ENCODE measurements at places on chromosomes 5 and 9. TPM values are rescaled to one million over a fixed set of nuclear protein-coding genes. Genes with fewer than 3 reads are reported as not detected.

TLE1 gene
- 159 TPM for total RNA-seq

AQP7 gene
- total RNA-seq, result 10.7 TPM

TMEM215 gene
- not detected for total RNA-seq

SPINK13 gene
- not detected for total RNA-seq

DNA sequence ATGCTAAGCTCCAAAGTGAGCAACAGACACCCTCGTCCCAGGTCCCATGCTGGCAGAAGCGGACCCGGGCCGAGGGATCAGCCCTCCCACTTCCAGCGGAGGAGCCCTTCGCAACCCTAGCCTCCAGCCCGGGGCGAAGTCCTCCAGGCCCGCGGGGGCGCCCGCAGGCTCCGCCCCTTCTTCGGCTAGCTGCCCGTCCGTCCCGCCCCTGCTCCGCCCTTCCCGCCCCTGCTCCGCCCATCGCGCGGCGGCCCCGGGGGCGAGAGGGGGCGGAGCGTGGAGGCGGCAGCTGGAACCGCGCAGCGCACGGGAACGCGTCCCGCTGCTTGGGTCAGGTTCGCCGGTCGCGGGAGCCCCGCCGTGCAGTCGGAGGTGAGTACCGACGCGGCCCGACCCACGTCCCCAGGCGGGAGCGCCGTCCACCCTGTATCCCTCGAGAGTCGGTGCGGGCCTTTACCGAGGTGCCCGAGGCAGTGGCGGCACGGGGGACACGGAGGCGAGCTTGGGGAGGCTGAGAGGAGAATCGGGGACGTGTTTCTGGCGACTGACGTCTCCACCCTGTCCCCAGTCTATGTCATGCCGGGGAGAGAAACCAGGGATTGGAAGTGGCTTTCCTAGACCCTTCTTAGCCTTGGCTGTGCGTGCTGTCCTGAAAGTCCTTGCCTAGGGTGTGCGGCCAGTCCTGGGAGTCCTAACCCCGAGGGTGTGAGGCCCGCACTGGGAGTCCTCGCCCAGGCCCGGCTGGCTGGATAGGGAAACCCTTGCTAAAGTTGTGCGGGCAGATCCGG, at the start of gene ACO1:
TSS of gene ACO1 (plus strand) at position 280 of the 788 bp plus-strand sequence. CDS start 20,864 bp downstream, outside the sequence.
- peak within 1 kb of the TSS; percentile 94 for H3K4me3 ChIP-seq
- peaks cover 24% of the 10 kb centered on the region for H3K4me1 ChIP-seq
- no peaks in the 10 kb centered on the region for H3K27me3 ChIP-seq
- H3K36me3 ChIP-seq, result no peaks in the 10 kb centered on the region
- peak; percentile 86 for DNase-seq

GRCh38 chr9:6000955-6001354, 14.5 kb downstream of the RANBP6 start:
- H3K36me3 ChIP-seq, result no peaks in the 10 kb centered on the region
- H3K27me3 ChIP-seq, result no peaks in the 10 kb centered on the region
- no peak for DNase-seq
- no peak overlapping the region for H3K27ac ChIP-seq

DNA sequence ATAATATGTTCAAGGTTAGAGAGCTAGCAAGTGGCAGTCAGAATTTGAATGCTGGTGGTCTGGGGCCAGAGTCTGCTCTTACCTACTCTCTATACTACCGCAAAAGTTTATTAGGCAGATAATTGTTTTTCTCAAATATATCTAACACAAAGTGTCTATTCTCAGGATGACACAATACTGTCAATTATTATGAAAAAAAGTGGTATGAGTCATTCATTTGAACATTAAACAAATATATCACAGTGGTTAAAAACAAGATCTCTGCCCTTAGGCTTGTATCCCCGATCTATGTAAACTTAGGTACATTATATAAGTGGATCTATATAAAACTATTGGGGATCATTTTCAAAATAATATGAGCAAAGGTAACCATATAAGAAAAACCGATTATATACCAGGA, 354.9 kb downstream of the CETN3 start:
- H3K27ac ChIP-seq, result no peak overlapping the region
- no peak overlapping the region for H3K4me3 ChIP-seq
- DNase-seq, result no peak

GRCh38 chr5:16572289-16573015, 44.3 kb downstream of the RETREG1 start:
- H3K27me3 ChIP-seq, result no peaks in the 10 kb centered on the region
- peak; percentile 10 for DNase-seq
- H3K36me3 ChIP-seq, result no peaks in the 10 kb centered on the region
- no peak overlapping the region for H3K4me3 ChIP-seq
- peak overlapping the region; percentile 32 for H3K27ac ChIP-seq
- H3K4me1 ChIP-seq, result peaks cover 15% of the 10 kb centered on the region

DNA sequence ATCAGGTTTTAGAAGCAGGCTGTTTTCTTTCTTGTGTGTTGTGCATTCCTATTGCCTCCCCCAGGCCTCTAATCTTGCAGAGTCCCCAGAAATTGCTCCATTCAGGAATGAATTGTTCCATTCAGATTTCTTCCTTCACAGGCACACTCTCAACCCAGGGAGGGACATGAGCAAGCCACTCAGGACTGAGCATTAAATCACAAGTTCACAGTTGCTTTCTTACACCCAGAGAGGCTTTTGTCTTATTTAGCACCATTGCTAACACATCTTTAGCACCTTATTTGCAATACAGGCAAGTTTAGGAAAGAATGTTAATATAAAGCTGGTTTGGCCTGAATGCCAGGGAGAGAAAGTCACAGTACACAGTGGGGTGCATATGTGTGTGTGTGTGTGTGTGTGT, 221.4 kb downstream of the RAB3C start:
- no peaks in the 10 kb centered on the region for H3K27me3 ChIP-seq
- no peaks in the 10 kb centered on the region for H3K4me1 ChIP-seq
- no peak overlapping the region for H3K4me3 ChIP-seq
- no peak for DNase-seq
- no peak overlapping the region for H3K27ac ChIP-seq
- no peaks in the 10 kb centered on the region for H3K36me3 ChIP-seq

DNA sequence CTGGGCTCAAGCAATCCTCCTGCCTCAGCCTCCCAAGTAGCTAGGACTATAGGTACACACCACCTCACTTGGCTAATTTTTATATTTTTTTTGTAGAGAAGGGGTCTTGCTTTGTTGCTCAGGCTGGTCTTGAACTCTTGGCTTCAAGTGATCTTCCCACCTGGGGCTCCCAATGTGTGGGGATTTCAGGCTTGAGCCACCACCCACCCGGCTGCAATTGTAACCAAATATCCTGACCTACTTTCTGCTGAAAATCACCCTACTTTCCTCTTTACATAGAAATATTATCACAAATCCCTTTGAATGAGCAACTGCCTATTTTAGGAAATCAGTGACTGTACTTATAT, 59.6 kb upstream of the ZNF608 start:
- H3K27ac ChIP-seq, result no peak overlapping the region
- no peaks in the 10 kb centered on the region for H3K4me1 ChIP-seq
- H3K4me3 ChIP-seq, result no peak overlapping the region
- no peak for DNase-seq

DNA sequence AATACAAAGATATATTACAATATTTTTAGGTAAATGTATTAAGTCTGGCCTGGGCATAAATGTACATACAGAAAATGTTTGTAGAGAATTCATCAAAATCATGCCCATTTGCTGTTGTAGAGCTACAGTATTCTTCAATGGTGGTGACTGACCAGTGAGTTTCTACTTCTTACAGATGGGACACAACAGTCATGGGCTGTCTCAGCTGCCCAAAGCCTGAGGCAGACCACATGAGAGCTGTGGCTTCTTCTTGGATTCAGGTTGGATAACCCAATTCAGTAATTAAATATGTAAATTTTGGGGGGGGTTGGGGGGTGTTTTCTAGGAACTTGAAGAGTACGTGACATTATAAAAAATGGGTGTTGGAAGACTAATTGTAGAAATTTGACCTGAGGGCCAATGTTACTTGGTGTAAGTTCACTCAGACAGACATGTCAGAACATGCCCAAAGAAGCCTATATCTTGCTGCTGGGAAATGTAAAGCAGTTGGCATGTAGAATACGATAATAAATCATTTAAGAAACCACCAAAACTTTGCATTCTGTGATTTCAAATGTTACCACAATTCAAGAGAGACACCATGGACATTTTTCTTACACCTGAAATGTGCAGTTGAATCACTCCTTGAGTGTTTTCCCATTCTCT, 17.9 kb downstream of the STARD4 start:
- H3K4me1 ChIP-seq, result no peaks in the 10 kb centered on the region
- no peak overlapping the region for H3K4me3 ChIP-seq
- no peaks in the 10 kb centered on the region for H3K27me3 ChIP-seq
- H3K27ac ChIP-seq, result no peak overlapping the region

DNA sequence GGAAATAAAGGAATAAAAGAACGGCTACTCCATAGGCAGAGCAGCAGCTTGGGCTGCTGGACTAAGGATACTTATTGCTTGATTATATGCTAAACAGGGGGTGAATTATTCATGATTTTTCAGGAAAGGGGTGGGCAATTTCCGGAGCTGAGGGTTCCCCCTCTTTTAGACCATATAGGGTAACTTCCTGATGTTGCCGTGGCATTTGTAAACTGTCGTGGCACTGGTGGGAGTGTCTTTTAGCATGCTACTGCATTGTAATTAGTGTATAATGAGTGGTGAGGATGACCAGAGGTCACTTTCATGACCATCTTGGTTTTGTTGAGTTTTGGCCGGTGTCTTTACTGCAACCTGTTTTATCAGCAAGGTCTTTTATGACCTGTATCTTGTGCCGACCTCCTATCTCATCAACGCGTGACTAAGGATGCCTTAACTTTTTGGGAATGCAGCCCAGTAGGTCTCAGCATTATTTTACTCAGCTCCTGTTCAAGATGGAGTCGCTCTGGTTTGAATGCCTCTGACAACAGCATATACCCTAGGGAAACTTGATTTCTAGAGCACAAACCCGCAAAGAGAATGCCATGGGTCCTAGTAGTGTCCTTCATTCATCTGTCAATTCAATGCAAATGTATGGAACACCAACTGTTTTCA, 47.8 kb upstream of the PWWP2A start:
- H3K4me3 ChIP-seq, result no peak overlapping the region
- peaks cover 9% of the 10 kb centered on the region for H3K4me1 ChIP-seq
- DNase-seq, result no peak
- no peaks in the 10 kb centered on the region for H3K36me3 ChIP-seq
- H3K27ac ChIP-seq, result no peak overlapping the region

DNA sequence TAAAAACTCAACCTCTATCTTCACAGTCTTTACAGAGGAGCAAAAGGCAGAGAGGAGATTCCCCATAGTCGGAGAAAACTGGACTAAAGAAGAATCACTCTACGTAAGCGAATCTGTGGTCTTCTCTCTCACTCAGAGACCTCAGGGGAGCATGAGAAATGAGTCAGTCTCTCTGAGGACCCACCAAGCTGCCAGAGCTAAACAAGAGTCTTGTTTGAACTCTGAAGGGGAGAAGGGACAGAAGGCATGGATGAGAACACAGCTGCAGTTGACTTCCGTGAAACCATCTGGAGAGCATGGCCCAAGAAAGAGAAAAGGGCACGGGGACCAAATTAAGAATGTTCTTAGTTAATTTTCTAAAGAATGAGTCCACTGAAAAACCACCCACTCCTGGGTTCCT, 12.8 kb upstream of the MAN2A1 start:
- no peaks in the 10 kb centered on the region for H3K36me3 ChIP-seq
- no peak overlapping the region for H3K27ac ChIP-seq
- H3K4me1 ChIP-seq, result no peaks in the 10 kb centered on the region
- no peak for DNase-seq

- H3K4me1 ChIP-seq, result no peaks in the 10 kb centered on the region
- no peak overlapping the region for H3K27ac ChIP-seq
- H3K4me3 ChIP-seq, result no peak overlapping the region
- no peaks in the 10 kb centered on the region for H3K36me3 ChIP-seq
These were observed 981.2 kb downstream of the TLE4 start for GRCh38 chr9:80552931-80553330.

DNA sequence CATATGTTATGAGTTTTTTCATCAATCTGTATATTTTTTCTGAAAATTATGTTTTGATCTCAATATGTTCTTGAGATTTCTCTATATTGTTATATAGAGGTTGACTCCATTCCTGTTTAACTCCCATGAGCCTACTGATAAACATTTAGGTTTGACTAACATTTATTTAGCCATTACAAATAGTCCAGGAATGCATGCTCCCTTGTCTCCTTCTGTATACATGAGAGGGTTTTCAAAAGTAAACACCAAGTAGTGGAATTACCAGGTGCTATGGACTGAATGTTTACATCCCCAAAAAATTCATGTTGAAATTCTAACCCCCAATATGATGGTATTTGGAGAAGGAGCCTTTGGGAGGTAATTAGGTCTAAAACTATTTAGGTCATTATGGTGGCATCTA, 3.5 kb upstream of the OR5C1 start:
- no peak for DNase-seq
- H3K27me3 ChIP-seq, result no peaks in the 10 kb centered on the region
- H3K4me1 ChIP-seq, result no peaks in the 10 kb centered on the region
- no peak overlapping the region for H3K4me3 ChIP-seq

DNA sequence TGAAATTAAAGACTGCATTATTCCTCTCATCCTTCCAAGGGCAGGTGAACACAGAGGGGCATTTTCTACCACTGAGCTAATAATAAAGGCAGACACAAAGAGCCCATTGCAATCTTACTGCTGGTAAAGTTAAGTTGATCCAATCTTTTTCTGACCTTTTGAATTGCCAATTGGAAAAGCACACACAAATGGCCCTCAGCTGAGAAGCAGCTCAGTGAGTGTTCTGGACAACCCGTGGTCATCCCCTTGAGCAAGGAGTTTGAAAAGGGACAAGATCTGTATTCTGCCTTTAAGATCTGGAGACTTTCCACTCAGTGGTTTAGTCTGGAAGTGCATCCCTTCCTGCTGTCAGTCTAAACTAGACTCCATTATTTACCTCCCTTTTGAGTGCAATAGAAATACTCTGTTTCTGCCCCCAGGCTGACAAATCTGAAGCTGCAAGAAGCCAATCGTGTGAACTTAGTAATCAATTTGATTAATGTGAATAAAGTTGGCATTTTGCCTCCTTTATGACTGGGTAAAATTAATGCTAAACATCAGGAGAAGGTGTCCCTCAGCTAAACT, 835.7 kb downstream of the MAT2B start:
- no peak overlapping the region for H3K4me3 ChIP-seq
- no peaks in the 10 kb centered on the region for H3K36me3 ChIP-seq
- DNase-seq, result no peak
- no peaks in the 10 kb centered on the region for H3K27me3 ChIP-seq
- no peak overlapping the region for H3K27ac ChIP-seq
- H3K4me1 ChIP-seq, result no peaks in the 10 kb centered on the region

GRCh38 chr9:84636436-84636835, 33.1 kb upstream of the NTRK2 start:
- no peak overlapping the region for H3K27ac ChIP-seq
- no peaks in the 10 kb centered on the region for H3K27me3 ChIP-seq
- no peak for DNase-seq
- no peaks in the 10 kb centered on the region for H3K4me1 ChIP-seq
- H3K4me3 ChIP-seq, result no peak overlapping the region

DNA sequence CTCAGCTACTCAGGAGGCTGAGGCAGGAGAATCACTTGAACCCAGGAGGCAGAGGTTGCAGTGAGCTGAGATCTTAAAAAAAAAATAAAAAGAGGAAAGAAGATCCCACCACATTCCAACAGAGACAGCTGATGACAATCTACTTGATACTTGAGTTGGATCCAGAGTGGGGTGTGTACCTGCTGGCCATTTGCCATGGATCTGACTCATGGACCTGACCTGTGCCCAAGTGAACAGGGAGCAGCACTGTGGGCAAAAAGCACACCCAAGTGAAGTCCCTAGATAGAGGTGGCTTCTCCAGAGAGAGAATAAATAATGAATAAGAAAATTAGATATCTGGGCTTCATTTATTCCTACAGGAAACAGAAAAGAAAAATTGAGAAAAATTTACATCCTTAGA, 81.2 kb upstream of the MIER3 start:
- H3K4me3 ChIP-seq, result no peak overlapping the region
- no peak for DNase-seq
- no peaks in the 10 kb centered on the region for H3K27me3 ChIP-seq
- H3K36me3 ChIP-seq, result no peaks in the 10 kb centered on the region

Data from gastrocnemius medialis (tissue), 4 donors.